Neuronal stem cell (in vitro differentiated cells): ENCODE measurements at places on chromosomes 6 and 20.
A peak's percentile ranks its signal among the peaks of the same experiment; 100 is the strongest.

DNA sequence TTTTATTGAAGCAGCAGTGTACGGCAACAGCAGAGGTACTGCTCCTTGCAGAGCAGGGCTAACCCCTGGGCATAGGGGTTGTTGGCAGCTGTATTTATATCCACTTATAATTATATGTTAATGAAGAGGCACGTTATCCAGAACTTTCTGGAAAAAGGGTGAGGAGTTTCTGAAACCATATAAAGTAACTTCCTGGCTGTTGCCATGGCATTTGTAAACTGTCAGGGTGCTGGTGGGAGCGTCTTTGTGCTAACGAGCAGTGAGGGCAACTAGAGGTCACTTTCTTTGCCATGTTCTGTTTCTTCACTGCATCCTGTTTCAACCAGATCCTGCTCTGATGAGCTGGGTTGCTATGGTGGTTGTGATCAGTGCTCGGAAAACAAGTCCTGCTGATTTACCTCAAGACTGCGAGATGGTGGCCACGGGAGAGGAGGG lies 11.1 kb upstream of the ARFGEF2 start:
- no peak for DNase-seq

DNA sequence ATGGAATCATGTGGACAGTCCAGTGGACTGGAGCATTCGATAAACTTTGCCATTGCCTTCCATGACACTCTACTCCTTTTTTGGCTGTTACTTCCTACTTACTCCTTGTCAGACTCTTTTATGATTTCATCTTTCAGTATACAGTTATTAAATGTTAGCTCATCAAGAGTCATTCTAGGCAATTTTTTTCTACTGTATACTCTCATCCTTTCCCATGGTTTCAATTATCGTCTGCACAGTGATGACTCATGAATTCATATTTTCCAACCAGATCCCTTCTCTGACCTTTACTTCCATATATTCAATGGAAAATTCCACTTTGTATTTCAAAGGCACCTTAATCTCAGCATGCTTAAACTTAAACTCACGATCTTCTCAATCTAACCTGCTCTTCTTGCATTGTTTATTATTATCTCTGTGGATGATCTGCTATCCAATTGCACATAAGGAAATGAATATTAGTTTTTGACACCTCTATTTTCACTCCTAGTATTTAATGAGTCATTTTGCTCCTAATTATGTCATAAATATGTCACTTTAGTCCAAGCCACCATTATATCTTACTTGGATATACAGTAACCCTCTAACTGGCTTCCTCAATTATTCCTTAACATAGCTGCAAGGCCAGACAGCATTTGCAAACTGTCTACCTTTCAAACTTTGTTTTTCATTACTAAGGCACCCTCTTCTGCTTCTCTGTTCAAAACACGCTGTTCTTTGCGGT lies 427.5 kb downstream of the PHF3 start:
- no peak for DNase-seq

DNA sequence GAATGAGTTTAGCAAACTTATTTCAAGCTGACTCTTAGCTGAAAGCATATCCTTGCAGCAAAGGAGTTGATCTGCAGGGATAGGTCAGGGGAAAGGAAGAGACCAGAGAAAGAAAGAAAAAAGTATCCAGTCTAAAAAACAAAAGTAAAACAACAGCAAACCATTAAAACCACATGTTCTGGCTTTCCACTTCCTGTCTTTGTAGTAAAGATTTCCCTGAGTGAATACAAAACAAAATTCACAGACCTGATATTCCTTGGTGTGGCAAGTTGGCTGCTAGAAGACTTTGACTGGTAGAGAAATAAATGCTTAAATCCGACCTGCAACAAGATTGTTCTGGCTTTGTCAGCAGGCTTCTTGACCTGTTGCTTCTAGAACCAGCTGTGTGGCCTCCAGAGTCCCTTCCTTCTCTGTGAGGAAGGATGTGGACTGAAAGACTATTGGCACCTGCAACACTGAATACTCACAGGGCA lies 23.4 kb upstream of the MCM3 start:
- no peak for DNase-seq

DNA sequence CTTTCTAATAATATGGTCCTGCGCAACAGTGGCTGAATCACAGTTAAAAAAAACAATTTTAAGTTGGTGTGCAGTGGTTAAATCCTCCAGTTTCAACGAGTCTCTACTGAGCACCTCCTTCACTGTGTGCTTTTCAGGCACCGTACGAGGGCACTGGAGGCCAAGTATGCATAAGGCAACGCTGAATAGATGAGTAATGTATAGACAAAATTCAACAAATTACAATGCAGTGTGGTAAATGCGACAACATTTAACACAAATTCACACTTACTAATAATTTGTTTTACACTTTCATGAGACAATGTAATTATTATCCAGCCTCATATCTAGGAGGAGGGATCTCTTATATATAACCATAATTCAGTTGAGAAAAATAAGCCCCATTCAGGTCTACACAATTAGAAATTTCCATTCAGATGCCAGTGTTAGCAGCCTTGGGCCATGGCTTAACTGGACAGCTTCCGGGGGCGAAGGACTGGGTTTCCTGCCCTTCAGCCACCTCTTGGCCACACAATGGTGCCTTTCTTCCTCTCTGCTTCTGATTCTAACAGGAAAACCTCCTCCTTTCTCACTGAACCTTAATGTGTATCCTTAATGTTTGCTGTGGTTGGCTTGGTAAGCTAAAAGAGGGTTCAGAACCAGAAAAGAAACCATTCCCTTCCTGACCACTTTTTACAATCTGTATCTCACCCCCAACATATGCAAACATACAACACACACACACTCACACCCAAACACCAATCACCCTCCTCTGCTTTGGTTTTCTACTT lies 51.9 kb downstream of the B4GALT5 start:
- no peak for DNase-seq

DNA sequence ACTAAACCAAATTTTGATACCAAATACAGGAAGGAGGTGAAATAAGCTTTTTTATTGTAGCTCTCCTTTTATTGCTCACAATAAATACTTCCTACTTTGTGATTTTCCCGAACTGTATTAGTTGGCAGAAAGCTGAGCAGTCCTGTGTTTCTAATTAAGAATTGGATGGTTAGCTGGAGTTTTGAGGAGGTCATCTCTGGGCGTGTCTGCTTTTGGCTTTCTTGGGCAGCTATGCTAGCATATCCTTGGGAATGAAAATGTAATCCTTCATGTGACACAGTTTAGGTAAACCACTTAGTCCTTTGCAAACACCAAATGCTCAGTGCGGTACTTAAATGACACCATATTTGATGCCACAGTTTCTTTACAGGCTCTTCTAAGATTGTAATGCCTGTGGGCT lies 67.5 kb downstream of the MTHFD1L start:
- DNase-seq = no peak

GRCh38 chr20:50009521-50010454 lies 27.0 kb downstream of the SNAI1 start:
- no peak for DNase-seq

GRCh38 chr20:22423190-22423832 lies 161.1 kb downstream of the FOXA2 start:
- no peak for DNase-seq

DNA sequence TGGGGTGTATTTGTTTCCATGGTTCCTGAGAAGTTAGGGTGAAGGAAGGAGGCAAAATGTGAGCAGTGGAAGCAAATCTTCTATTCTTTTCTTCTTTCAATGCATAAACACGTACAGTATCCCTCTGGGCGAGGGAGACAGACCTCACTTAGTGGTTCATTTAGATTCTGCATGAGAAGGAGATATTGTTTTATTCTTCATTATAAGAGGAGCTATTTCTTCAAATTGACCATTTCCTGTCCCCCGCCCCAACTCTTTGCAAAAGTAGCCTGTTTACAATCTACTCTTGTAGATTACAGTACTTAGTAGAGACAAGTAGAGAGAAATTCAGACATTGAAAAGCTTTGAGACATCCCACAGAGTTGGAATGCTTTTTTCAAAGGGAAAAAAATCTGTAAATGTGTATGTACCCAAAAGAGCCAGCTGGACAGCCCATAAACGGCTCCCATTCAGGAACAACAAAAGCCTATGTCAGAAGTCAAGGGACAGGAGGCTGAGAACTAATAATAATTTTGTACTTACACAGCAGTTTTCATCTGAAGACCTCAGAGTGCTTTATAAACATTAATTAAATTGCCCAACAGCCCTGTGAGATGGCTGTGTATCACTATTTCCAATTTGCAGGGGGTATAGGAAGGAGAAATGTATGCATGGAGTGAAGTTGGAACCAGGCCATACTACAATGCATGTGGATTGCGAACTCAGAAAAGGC lies 23.9 kb downstream of the CD83 start:
- DNase-seq = no peak

DNA sequence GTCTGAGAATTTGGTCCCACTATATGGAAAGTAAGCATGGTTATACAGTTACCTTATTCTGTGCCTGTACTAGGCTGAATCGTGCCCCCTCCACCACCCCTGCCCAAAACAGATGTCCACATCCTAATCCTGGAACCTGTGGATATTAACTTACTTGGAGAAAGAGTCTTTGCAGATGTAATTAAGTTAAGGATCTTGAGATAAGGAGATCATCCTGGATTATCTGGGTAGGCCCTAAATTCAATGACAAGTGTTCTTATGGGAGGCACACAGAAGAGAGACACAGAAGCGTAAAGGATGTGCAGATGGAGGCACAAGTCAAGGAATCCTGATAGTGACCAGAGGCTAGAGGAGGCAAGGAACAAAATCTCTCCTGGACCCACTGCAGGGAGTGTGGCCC lies 116.7 kb upstream of the MAN1A1 start:
- DNase-seq = no peak

GRCh38 chr6:87342829-87343228 lies 1.8 kb upstream of the C6orf163 start:
- DNase-seq = no peak

DNA sequence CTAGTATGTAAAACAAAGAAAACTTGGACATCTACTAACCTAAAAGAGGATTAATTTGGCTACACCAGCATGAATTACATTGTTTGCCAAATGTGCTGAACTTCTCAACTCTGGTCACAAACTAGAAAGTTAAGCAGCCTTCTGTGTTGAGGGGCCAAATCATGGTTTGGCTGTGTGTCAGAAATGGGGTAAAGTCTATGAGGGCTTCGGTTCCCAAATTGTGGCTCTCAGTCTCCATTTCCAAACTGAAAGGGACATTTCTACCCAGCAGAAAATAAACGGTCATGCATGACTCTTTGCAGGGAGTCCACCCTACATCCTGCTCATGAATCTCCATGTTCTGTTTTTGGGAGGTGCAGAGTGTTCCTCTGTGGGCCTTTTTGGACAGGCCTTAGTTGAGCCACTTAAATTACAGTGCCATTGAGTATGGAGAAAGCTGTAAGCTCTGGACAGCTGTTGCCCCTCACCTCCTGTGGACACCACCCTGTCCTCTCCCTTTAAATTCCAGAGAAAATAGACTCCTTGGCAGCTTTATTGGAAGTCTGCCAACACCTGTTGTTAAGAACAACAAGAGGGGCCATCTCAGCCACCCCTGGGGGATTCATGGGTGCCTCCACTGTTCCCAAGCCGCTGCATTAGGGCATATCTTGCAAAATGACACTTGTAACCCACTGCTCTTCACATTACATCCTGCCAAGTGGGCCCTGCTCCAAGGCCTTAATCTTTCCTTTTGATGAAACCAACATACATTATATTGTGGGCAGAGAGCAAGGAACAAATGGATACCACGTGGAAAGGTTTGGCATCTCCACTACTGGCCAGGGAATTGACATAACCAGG lies 27.5 kb upstream of the SNRPC start:
- no peak for DNase-seq

GRCh38 chr6:133017581-133017980 lies 203.2 kb downstream of the RPS12 start:
- no peak for DNase-seq

GRCh38 chr6:70673601-70674000 lies 5.9 kb downstream of the SMAP1 start:
- no peak for DNase-seq

GRCh38 chr20:53073636-53074415 lies 101.7 kb downstream of the TSHZ2 start:
- DNase-seq = no peak

DNA sequence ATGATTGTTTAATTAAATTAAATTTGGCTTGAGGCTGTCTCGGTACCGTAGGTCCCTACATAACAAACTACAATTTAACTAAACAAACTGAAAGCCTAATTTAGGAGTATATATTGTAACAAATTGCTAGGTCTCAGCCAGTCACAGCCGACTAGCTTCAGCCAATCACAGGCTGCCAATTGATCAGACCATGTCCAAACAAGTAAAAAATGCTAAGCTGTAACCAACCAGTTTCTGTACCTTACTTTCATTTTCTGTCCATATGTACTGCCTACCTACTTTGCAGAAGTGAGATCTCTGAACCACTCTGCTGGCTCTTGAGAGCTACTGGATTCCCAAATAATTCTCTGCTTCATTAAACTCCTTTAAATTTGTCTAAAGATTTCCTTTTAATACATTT lies 648.0 kb upstream of the GJE1 start:
- no peak for DNase-seq

DNA sequence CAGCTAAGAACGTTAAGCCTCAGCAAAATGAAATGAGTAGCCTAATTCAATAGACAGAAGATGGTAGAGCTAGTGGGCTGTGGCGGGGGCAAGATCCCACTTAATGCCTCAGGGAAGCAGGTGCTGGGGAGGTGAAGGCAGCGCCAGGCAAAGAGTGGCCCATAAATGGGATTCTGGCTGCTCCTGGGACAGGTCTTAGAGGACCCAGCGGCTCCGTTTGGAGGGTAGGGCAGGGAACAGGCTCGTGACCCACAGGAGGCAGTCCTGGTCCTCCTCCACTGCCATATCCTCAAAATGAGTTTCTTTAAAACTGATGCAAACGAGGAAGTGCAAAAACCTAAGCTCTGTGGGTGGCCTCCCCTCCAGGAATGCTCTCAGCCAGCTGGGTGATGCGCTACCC lies 32.7 kb downstream of the SAYSD1 start:
- no peak for DNase-seq

- peak; percentile 43 for DNase-seq
These were observed 29.3 kb upstream of the TRIM27 start for GRCh38 chr6:28953039-28953584.

DNA sequence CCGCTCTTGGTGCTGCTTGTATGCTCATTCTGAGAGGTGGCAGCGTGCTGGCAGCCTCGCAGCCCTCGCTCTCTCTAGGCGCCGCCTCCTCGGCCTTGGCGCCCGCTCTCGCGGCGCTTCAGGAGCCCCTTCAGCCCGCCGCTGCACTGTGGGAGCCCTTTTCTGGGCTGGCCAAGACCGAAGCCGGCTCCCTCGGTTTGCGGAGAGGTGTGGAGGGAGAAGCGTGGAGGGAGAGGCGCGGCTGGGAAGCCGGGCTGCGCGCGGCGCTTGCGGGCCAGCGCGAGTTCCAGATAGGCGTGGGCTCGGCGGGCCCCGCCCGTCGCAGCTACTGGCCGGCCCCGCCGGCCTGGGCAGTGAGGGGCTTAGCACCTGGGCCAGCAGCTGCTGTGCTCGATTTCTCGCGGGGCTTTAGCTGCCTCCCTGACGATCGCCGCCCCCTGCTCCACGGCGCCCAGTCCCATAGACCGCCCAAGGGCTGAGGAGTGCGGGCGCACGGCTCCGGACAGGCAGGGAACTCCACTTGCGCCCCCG lies 19.5 kb upstream of the FAM8A1 start:
- no peak for DNase-seq

GRCh38 chr20:51182571-51182970 lies 159.7 kb upstream of the KCNG1 start:
- no peak for DNase-seq

GRCh38 chr6:161355696-161356095 lies 81.8 kb upstream of the AGPAT4 start:
- DNase-seq = no peak
